ENCODE measurements at places on chromosomes 11 and 22.

GRCh38 chr11:102111787-102112508 lies 1.7 kb downstream of the YAP1 start:
- DNase-seq = no peak

- DNase-seq = no peak
Measured at GRCh38 chr22:40322021-40322420, 24.3 kb upstream of the ADSL start.

DNA sequence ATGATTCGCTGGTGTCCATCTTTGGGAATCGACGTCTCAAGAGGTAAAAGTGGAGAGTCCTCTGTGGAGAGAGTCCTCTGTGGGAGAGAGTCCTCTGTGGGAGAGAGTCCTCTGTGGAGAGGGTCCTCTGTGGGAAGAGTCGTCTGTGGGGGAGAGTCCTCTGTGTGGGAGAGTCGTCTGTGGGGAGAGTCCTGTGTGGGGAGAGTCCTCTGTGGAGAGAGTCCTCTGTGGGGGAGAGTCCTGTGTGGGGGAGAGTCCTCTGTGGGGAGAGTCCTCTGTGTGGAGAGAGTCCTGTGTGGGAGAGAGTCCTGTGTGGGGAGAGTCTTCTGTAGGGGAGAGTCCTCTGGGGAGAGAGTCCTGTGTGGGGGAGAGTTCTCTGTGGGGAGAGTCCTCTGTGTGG lies 3.1 kb downstream of the PRDX5 start:
- no peak for DNase-seq

DNA sequence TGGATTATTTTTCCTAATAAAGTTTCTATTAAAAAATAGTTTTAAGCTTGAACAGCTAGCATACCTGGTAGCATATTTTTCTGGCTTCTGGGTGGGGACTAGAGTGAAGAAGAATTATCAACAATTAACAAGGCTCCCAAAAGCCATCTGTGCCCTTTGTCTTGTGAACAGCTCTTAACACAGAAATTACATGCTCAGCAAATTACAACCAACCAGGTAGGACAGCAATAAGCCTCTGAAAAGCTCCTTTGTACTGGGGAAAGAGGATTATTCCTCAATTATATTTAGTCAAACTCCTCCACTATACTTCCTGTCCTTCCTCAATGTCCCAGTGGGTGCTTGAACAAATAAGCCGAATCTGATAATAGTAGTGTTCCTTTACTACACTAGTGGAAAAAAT lies 162.8 kb downstream of the RAB38 start:
- no peak for DNase-seq

DNA sequence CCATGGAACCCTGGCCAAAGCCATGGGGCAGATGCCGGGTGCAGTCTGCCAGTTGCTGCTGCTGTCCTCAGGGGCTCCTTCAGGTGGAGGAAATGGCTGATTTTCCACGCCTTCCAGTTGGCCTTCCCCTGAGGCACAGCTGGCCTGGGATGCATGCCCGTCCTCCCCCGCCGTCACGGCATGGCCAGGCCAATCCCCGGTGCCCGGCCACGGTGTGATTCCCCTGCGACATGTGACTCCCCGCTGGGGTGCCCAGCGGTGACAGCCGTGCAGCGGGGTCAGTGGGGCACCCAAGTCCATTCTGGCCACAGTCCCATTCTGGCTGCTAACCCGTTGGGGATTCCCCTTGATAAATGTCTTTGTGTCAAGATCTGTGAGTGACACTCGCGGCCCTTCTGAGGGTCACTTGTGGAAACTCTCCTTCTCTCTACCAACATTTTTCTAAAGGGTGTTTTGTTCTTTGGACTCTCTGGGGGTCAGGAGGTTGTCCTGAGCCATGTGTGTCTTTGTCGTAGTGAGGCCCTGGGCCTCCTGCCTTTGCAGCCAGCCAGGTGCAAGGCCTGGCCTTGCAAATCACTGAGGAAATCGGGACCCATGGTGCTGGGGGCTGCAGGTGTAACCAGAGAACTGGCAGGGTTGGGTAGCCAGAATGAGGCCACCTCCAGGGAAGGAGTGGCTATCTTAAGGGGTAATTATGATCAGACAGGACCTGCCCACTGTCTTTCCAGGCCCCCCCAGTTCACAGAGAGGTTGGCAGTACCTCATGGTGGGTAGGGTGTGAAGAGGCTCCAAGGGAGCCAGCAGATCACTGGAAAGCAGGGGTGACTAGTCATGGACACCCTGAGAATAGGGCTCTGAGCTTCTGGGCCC lies 37.1 kb downstream of the KCNQ1OT1 start:
- DNase-seq = no peak

DNA sequence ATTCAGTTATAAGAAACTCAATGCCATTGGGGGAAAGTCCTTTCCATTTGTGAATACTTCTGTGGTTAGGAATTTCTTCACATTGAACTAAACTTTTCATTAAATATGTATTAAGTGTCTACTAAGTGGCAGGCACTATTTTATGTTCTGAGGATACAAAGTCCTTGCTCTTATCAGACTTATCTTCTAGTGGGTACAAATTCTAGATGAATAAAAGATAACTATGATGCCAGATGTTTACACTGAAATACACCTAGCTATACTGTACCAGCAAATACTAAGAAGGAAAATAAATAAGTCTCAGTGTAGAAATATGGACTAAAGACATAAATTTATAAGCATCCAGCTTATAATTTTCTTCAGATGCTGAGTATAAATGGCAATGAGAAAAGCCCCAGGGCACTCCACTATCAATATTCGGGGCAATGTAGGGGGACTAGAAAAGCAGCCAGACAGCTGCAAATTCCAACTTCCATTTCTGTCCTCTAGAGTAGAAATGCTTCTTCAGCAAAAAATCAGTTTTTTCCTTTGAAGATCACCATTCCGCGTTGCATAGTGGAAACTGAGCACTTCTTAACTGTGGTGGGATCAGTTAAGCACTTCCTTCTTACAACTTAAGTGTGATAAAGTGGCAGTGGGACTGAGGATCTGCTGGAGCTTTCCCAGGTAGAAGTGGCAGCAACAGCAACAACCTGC lies 11.8 kb upstream of the BIRC3 start:
- DNase-seq = no peak

DNA sequence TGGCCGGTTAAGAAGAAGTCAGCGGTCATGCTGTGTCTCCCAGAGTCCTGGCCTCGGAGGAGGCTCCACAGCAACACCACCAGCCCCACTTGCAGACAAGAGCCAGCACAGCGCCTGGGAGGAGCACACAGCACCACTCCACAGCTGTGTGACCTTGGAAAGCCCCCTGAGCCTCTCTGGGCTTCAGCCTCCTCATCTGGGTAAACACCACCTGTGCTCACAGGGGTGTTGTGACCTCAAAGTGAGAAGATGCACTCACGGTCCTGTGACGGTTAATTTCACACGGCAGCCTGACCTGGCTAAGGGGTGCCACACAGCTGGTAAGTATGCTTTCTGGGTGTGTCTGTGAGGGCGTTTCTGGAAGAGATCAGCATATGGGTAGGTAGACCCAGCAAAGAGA lies 54.7 kb downstream of the PHF21B start:
- no peak for DNase-seq

- DNase-seq = no peak
Measured at GRCh38 chr11:61052182-61052972, 49.9 kb upstream of the CD5 start.

- DNase-seq = no peak
Measured at GRCh38 chr11:40388097-40388818, 1071.2 kb downstream of the LRRC4C start.

DNA sequence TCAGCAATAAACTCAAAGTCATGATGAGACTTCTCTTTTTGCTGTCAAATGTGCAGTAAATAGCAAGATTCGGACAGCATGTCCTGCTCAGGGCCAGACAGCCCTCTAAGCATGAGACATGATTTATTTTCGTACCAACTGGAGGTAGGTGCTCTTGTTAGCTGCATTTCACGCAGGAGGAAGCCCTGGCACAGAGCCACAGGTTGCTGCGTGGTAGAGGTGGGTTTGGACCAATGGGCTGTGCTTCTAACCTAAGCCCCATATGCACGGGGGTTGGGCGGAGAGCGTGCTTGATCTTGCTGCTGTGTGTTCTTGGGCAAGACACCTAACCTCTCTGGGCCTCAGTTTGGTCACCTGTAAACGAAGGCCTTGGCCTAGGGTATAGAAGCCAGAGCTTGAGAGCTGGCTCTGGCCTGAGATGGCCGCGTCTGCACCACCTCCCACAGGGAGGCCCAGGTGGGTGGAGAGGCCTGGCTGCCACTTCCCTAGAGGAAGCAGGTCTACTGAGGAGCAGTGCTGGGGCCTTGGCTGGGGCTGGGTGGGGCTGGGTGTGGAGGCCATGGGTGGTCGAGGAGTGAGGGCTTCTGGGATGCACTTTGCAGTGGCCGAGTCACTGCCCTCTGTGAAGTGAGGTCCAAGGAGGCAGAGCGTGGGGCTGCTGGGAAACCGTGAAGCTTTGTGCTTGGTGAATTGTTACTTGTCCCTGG lies 38.5 kb upstream of the GRAMD4 start:
- DNase-seq = no peak

- no peak for DNase-seq
Measured at GRCh38 chr22:19843107-19843856, 11.4 kb downstream of the GNB1L start.

DNA sequence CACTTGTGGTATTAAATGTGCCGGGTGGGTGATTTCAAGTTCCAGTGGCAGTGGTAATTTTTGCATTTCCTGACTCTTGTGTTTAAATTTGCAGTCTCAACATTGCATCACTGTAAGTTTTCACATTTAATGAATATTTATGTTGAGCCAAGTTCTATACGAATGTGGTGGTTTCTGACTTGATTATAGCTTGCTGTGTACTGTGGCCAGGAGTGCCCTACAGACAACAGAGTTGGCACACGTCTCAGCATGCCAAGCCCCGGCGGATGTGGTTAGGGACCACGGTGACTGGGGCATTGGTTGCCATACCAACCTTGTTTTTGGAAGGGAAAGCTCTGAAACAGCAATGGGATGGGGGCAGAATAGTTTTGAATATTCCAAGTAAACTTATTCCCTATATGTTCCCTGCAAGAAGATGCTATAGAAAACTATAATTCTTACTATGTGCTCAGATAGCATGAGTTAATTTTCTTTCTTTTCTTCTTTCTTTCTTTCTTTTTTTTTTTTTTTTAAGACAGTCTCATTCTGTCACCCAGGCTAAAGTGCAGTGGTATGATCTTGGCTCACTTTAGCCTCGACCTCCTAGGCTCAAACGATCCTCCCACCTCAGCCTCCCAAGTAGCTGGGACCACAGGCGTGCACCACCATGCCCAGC lies 16.0 kb downstream of the ZNRF3 start:
- no peak for DNase-seq

Data from stimulated activated CD8-positive, alpha-beta memory T cell treated with anti-CD3 and anti-CD28 coated beads, Interleukin-7, amount 100 ng/mL, for 4 hours (primary cell).